ENCODE measurements at places on chromosomes 3 and 15.

GRCh38 chr3:38640661-38641452 lies 8.6 kb downstream of the SCN5A start:
- no peak for DNase-seq

DNA sequence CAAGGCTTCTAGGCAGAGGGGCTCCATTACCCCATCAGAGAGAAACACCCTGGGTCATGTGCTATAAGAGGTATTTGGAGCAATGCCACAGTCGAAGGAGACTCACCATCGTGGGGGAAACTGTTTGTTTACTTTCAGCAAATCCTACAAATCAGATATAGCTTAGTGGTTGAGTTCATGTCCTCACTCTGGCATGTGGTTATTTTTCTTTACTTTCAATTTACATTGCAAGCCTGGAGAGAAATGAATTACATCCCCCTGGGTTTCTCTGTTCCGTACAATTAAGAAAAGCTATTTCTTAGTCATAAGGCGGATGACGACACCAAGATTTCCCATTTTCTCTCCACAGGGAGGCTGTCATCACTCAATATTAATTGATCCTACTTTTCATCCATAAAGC lies 36.9 kb downstream of the RFTN1 start:
- no peak for DNase-seq

- DNase-seq: no peak
Measured at GRCh38 chr15:90540768-90541167, 11.0 kb downstream of the CRTC3 start.

DNA sequence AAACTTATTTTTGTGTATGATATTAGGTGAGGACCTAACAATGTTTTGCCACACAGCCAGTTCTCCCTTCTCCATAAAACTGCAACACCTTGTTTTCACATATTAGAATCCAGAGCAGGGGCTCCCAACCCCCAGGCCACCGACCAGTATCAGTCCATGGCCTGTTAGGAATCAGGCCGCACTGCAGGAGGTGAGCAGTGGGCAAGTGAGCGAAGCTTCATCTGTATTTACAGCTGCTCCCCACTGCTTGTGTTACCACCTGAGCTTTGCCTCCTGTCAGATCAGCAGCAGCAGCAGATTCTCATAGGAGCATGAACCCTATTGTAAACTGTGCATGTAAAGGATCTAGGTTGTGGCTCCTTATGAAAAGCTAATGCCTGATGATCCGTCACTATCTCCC lies 185.9 kb upstream of the NSMCE3 start:
- no peak for DNase-seq

DNA sequence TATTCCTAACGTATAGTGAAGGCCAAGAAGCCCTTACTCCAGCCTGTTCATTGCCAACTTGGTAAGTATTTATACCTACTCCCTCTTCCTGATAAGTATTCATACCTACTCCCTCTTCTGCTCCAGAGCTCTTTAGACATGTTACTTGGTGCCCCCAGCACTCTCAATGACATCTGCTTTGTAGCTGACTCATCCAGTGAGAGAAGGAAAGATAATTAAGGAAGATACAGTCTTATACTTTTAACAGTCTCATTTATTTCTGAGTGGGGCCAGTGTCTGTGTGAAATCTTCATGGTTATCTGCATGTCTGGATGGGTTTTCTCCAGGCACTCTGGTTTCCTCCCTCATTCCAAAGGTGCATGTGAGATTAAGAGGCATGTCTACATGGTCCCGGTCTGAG lies 698.7 kb downstream of the FHIT start:
- DNase-seq: no peak

DNA sequence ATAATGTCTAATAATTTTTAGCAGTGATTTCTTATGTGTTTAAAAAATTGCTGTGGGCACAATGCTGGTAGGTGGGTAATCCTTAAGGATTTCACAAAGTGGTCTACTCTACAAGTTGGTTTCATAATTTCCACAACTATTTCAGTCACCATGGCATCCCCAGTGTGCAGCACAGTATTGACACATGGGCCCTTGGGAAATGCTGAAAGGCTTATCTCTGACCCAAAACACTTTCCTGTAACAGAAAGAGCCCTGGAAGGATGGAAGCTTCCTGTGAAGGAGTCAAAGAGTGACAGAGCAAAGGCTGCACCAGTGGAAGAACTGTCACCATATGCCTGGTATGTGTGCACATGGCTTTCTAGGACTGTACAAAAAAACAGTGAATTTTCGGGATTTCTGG lies 153.7 kb downstream of the ANO10 start:
- DNase-seq: no peak

DNA sequence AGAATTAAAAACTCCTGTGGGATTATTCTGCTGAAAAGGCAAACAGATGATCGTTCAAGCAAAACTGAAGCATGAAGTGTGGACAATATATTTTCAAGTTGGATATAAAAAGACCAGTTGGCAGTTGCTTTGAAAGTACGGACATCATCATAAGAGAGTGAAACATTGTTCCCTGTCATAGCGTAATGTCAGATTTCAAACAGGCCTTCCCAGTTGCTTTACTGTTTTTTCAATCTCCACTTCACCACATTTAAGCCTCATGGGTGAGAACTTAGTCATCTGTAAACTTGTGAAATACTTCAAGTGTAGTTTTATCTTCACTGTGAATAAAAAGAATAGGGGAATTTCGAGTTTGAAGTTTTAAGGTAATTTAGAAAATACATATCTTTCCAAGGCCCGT lies 435.1 kb upstream of the CNTN3 start:
- no peak for DNase-seq

DNA sequence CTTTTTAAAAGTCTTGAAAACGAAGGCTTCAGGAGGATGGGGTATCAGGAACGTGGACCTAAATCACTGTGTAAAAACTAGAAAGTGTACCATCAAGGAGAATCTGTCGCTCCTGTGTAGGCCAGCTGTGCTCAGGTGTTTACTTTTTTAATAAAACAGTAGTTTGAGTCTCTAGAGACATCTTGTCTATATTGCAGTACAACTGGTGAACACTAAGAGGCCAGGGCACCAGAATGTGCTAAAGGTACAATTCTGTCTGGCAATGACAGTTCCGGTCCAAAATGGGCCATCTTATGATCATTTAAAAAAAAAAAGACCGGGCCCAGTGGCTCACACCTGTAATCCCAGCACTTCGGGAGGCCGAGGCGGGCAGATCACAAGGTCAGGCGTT lies 61.8 kb upstream of the MCF2L2 start:
- DNase-seq: no peak

- no peak for DNase-seq
Measured at GRCh38 chr3:6444888-6445658, 415.8 kb upstream of the GRM7 start.

DNA sequence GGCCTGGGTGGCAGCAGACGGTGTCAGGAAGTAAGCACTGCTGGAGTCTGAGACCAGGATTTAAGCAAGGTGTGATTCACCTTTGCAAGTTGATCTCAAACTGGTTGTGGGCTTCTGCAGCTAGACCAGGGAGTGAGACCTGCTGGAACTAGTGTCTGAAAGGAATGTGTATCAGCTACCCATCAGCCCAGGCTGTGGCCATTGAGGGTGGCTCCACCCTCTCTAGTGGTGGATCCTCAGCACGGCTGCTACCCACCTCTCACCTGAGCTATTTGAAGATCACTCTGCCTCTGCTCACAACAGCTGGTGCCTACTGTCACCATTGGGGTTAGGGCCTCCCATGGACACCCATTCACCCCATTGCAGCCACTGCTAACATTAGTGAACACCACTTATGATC lies 140.3 kb upstream of the DCBLD2 start:
- DNase-seq: no peak

DNA sequence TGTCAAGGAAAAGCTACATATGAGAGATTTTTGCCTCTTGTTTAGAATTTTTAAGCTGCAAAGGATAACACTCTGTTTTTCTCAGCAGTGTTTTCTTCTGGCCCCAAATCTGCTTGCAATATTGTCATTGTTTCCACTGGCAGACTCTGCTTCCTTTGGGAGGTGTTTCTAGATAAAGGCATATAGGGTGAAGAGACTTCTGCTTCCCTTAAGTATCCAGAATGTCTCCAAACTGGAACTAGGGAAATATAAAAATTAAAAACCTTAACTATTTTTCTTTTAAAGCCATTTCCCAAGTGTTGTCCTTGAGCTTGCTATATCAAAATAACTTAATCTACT lies 225.8 kb downstream of the CGGBP1 start:
- no peak for DNase-seq

DNA sequence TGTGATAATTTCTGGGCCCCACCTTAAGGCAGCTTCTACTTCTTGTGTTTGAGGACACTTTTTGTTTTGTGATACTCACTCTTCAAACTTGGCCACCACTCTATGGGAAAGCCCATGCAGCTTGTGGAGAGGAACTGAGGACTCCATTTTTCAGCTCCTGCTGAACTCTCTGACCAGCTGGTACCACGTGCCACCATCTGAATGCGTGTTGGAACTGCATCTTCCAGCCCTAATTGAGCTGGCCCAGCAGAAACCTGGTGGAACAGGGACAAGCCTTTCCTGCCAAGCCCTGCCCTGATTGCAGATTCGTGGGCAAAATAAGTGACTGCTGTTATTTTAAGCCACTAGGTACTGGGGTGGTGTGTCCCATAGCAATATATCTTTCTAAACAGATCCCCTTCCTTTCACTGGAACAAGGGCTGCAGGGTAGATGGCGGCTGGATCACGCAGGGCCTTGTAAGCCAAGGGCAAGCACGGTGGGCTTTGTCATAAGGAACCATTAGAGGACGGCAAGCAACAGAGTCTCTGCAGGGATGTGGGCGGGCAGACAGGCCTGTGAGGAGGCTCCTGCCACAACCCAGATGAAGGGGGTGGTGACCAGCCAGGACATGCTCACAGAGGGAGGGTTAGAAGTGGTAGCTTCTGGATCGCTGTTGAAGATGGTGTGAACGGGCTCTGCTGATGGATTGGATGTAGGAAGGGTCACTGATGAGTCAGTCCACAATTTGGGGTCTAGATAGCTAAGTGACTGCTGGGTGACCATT lies 9.5 kb downstream of the H1-8 start:
- DNase-seq: no peak

GRCh38 chr3:110743202-110743601 lies 328.4 kb upstream of the NECTIN3 start:
- DNase-seq: no peak

DNA sequence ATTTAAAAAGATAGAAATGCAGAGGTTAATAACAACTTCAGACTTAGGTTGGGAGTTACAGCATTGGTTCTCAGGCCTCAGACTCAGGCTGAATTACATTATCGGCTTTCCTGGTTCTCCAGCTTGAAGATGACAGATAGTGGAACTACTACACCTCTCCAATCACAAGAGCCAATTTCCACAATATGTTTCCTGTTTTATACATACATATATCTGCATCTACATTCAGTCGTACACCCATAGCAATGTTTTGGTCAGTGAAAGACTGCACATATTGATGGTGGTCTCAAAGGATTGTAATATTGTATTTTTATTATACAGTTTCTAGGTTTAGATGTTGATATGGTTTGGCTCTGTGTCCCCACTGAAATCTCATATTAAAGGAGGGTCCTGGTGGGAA lies 35.4 kb downstream of the AADACL2 start:
- no peak for DNase-seq

DNA sequence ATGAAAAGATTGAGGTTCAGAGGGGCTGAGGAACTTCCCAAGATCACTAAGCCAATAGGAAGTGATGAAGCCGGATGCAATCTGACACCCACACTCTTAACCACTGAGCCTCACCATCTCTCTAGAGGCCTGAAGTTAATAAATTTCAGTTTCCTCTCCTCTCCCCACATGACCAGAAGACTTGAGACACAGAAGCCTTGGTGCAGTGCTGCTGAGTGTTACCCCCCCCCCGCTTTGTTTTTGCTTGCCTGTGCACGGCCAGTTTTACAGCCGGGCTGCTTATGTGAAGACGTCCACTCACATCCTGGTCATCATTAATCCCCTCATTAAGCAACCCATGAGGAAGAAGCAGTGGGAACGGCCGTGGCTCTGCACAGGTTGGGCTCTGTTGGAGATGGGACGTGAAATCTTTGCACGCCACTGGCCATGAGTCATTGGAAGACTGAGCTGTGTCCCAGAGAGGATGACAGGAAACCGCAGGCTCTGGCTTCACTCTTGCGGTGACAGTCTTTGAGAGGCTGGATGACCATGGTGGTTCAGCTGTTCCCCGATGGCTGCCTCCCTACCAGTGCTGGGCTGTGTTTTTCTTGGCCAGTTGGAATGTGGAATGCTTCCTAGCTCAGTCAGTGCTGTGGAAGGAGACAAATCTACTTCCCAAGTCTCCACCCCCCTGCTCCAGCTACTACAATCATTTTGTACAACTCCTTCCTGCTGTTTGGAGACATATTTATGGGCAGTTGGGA lies 232.6 kb upstream of the LRTM1 start:
- no peak for DNase-seq

DNA sequence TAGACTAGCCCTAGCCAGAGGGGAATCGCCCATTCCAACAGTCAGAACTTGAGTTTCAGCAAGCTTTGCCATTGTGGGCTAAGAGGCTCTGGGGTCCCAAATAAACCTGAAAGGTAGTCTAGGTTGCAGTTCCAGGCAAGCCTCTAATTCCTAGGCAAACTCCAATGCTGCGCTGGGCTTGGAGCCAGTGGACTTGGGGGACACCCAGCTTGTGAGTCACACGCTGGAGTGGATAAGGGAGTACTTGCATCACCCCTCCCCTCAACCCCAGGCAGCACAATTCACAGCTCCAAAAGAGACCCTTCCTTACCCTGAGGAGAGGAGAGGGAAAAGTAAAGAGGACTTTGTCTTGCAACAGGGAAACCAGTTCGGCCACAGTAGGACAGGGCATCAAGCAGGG lies 105.2 kb upstream of the DPPA4 start:
- DNase-seq: no peak

GRCh38 chr3:188284455-188285212 lies 130.7 kb downstream of the LPP start:
- no peak for DNase-seq

DNA sequence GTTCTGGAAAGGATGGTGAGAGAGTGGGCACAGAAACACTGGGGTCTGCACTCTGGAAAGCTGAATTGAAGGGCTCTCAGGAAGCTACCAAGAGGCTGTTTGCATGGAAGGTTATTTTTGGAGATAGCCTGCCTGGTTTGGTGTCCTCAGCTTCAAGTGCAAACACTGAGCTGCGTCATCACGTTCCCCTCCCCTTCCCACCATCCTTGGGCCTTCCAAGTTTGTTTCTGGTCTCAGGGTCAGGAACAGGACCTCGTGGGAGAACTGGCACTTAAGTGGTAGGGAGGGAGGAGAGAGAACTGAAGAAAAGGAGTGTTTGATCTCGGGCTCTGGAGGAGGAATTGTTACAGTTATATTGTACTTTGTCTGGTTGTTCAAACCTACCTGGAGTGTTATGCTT lies 10.6 kb downstream of the ST6GAL1 start:
- DNase-seq: no peak

DNA sequence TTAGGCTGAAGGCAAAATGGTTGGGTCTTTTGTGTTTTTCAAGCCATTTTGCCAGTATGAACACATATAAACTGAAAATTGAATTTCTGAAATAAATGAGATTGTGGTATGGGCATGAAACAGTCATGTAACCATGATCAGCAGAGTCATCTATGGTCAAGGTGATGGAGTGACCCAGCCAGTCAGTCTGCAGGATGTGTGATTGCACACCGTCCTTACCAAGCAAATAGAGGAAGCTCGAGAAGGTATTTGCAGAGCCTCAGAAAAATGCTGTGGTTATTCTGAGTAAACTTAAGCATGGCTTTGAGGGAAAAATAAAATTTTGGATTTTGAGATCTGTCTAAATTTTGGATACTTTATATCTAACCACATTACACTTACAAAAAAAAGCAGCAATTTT lies 95.9 kb upstream of the RNF7 start:
- no peak for DNase-seq

Data from cerebellar nuclear complex (tissue), 1 donor.